Naive B cell (primary cell): ENCODE measurements at places on chromosomes 1 and 21. TPM values are rescaled to one million over a fixed set of nuclear protein-coding genes. Genes with fewer than 3 reads are reported as not detected.
A peak's percentile ranks its signal among the peaks of the same experiment; 100 is the strongest.

OR2T34 gene
- not detected for polyA plus RNA-seq

CXADR gene
- not detected for polyA plus RNA-seq

PDC gene
- not detected for polyA plus RNA-seq

DNA sequence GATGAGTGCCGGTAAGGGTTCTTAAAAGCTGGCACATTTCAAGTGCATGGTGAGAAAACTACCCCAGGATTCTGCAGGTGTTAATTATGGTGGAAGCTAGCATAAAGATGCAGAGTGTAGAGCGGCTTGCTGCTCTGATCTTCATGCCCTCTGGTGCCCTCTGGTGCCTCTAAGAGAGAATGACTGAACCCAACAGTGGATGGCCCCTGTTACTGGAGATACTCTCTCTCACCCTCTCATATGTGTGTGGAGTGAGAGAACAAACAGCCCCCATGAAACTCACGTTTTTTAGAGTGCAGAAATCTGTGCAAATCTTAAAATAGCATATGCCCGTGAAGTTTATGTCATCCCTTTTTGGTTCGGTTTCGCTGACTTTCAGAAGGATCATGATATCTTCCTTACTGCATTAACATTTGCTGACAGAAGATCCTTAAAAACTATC, 90.0 kb downstream of the GRIK1 start:
- peak; percentile 9 for DNase-seq

DNA sequence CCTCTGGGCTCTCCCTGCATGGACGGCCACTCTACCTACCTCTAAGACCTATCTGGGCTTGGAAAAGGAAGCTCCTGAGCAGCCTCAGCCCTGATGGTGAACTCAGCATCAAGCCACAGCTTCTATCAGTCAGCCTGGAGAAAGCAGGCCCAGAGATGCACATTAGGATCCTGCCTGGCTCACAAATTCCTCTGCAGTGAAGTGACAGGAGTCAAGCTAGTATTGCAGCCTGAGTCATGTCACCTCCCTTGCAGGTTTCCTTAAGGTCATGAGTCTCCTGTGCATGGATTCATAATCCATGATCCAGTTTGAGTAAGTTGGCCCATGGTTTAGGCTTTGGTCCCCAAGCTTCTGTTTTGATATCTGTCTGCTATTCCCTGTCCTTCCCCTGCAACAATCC, 37.9 kb upstream of the DUSP10 start:
- DNase-seq, result no peak

GRCh38 chr1:206469411-206469932, 804 bp upstream of the IKBKE start:
- DNase-seq, result no peak

DNA sequence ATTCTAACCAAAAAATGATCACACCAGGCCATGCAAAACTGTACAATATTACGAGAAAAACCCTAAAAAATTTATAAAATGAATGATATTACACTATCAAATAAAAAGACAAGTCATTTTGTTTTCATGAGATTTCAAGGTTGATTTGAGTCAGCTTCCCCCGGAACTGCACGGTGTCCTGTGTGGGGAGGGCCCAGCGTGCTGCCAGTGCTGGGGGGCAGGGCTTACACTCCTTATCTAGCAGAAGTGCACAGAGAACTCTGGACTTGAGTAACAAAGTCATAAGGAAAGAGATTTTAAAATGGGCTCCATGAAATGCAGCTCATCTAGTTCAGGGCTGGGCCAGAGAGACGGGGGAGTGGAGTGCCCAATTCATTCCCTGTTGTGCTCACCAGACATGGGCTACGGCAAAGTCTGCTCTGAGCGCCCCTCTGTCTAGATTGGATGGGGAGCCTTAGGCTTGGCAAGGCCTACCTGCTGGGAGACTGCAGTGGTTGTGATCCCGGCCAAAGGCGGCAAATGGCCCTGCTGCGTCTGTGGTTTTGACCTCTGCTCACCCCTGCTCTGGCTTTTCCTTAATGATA, 50.1 kb downstream of the COQ8A start:
- no peak for DNase-seq
